Stimulated activated CD8-positive, alpha-beta memory T cell treated with anti-CD3 and anti-CD28 coated beads, Interleukin-7, amount 100 ng/mL, for 4 hours (primary cell): ENCODE measurements at places on chromosomes 12 and 14.

DNA sequence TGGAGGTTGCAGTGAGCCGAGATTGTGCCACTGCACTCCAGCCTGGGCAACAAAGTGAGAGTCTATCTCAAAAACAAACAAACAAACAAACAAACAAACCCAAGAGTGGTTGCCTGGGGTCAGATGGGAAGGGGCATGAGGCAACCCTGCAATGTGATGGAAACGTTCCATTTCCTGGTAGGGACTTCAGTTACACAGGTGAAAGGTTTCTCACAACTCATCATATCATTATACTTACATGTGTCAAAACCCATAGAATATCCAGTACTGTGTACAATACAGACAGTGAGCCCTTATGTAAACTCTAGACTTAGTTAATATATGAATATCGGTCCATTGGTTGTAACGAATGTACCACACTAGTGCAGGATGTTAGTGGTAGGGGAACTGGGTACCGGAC, 7.2 kb upstream of the KLC1 start:
- DNase-seq, result no peak

DNA sequence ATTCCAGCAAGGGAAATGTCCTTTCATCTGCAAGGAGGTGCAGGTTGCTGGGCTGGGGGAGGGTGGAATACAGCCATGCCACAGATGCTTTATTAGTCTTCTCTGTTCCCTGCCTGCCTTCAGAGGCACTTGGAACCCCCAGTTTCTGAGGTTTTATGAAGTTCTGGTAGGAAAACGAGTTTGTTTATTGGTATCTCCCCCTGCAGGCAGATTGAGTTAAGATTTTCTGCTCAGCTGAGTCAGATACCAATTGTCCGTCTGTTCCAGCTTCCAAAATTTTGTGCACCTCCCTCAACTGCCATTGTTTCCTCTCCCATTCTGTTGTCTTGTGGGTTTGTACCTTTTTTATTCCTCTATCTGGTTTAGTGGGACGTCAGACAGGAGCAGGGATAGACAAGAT, 155.6 kb downstream of the ETV6 start:
- DNase-seq, result no peak

DNA sequence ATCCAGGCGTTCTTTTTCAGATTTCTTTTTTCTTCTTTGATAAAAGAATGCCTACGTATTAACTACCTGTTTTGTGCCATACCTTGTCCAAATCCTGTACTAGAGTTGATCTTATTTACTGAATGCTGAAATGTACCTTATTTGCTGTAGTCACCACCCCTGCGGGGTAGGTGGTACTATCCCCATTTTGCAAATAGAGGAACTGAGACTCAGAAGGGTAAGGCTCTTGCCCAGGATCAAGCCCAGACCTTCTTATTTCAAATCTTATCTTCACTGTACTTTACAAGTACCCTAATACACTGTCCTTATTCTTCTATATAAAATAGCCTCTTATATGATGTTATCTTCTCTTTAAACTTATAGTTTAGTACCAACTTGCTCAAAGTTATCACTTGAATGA, 206.5 kb downstream of the SLC41A2 start:
- no peak for DNase-seq

GRCh38 chr12:104501115-104501514, 44.4 kb downstream of the CHST11 start:
- no peak for DNase-seq

- DNase-seq, result no peak
Measured at GRCh38 chr12:83985084-83985483, 927.5 kb downstream of the SLC6A15 start.

DNA sequence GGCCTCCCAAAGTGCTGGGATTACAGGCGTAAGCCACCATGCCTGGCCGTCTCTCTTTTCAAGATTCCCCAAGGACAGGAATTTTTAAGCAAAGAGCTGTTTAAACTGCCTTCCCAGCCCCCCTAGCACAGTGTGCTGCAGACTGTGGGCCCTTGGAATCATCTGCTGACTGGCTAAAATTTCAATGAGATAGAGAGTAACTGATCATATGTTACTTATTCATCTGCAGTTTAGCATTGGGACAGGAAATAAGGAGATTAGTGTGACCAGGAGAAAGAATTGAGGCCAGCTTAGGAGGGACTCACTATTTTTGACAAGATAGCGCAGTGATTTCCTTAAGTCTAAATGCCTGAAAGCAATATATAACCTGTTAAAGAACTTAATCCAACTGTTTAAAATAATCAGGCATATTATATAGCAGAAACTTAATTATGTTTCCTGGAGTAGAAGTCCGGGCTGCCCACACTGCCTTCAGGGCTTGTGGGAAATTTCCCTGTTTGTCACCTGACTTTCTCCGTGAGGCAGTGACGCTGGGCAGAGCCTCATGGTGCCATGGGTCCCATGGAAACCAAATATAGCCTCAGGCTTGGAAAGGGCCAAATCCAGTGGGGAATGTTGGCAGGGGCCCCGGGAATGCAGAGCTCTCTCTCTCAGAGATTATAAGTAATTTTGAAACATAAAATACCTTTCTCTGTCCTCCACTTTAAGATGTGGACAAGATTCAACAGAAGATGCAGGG, 22.8 kb upstream of the CEBPE start:
- no peak for DNase-seq

- no peak for DNase-seq
Measured at GRCh38 chr12:29879606-29880308, 96.0 kb upstream of the TMTC1 start.

DNA sequence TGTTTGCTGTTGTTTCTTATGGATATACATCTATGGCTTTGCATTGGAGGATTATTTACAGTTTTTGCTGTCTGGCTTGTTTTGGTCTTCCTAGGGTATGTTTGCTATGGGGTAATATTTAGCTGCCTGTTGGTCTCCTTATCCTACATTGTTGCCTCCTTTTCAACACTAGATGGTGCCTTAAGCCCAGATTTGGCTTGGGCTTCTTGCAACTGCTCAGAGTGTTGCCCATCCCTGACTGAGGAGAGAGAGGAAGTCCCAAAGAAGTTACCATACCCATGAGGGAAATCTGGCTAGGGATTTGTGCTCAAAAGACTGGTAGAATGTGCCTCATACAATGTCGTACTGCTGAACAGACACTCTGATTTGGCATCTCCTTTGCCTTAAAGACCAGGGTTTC, 94.6 kb upstream of the MUCL1 start:
- no peak for DNase-seq

GRCh38 chr12:96236221-96236822, 42.1 kb downstream of the ELK3 start:
- no peak for DNase-seq

GRCh38 chr14:91400696-91401095, 16.9 kb downstream of the CCDC88C start:
- DNase-seq, result no peak

DNA sequence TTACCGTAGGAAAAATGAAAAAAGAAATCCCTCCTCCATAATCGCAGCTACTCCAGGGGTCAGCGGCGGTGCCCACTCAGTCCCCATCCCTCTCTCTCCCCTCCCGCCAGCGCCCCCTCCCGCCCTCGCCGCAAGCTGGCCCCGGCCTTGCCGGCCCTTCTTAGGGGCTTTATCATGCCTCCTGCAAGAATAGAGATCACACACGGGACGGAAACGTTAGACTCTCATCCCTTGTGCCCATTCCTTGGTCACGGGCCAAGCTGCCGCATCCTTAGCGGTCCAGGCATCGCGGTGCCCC, 692 bp upstream of the COX14 start:
- DNase-seq, result no peak

DNA sequence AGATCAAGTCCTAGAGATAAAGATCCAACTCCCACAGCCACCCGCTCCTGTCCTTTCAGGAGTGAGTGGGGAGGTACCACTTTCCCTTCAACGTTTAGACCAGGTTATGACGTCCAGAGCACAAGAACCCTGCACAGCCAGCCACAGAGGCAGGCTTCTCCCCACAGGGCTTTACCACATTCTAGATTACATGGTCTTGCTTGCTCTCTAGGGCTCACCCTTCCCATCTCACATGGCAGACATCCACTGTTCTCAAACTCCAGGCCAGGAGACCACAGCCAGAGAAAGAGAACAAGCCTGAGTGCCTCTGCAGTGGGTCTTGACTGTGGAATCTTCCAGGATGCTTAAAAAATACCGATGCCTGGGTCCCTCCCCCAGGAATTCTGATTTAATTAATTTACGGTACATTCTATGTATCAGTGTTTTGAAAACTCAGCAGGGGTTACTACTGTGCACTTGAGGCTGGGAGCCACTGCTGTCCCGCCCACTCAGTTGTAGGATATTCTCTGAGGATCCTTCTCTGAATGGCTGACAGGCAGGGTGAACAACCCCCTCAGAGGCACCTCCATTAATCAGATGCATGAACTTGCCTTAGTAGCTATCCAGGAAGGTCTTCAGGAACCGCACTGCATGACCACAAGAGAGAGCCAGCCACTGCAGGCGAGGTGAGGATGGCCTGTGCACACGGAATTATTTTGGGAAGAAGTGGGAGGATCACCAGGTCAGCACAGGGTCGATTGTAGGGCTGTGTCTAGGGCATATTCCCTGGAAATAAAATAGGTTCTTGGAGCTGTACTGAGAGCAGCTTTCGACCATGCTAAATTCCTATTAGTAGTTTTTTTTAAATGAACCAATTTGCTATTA, 21.5 kb upstream of the SOCS2 start:
- no peak for DNase-seq

GRCh38 chr14:76844223-76844622, 18.0 kb downstream of the LRRC74A start:
- peak; percentile 43 for DNase-seq

- no peak for DNase-seq
Measured at GRCh38 chr12:117403586-117404139, 42.2 kb upstream of the NOS1 start.

- no peak for DNase-seq
Measured at GRCh38 chr12:130428116-130428515, 90.4 kb downstream of the PIWIL1 start.

GRCh38 chr14:38662781-38663180, 406.9 kb upstream of the CLEC14A start:
- DNase-seq, result no peak

DNA sequence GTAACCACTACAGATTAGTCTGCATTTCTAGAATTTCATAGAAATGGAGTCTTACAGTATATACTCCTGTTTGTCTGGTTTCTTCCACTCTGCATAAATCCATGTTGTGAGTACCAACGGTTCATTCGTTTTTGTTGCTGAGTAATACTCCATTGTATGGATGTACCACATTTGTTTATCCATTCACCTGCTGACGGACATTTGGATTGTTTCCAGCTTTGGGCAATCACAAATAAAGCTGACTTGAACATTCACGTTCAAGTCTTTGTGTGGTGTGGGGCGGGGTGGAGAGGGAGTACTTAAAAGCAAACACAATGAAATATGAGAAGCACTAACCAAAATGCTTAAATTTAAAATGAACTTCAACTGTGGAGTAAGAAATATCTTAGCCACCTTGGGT, 7.1 kb downstream of the HECTD4 start:
- no peak for DNase-seq

DNA sequence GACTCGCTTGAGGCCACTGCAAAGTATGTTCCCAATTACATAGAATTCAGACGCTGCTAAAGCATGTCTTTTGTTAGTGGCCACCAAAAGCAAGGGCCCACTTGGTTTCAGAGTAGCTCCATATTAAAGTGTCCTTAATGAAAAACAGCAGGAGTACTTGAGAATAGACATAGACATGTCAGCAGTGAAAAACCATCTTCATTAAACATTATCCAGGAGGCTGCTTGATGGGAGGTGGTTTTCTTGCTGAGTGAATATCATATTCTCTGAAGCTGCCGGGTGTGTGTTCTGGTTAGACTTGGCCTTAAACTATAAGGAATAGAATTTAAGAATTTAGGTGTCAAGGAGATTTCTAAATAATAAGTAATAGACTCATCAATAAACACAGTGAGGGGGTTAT, 79.5 kb upstream of the CCDC198 start:
- no peak for DNase-seq

- no peak for DNase-seq
Measured at GRCh38 chr12:49843876-49844437, 1.1 kb upstream of the BCDIN3D start.

DNA sequence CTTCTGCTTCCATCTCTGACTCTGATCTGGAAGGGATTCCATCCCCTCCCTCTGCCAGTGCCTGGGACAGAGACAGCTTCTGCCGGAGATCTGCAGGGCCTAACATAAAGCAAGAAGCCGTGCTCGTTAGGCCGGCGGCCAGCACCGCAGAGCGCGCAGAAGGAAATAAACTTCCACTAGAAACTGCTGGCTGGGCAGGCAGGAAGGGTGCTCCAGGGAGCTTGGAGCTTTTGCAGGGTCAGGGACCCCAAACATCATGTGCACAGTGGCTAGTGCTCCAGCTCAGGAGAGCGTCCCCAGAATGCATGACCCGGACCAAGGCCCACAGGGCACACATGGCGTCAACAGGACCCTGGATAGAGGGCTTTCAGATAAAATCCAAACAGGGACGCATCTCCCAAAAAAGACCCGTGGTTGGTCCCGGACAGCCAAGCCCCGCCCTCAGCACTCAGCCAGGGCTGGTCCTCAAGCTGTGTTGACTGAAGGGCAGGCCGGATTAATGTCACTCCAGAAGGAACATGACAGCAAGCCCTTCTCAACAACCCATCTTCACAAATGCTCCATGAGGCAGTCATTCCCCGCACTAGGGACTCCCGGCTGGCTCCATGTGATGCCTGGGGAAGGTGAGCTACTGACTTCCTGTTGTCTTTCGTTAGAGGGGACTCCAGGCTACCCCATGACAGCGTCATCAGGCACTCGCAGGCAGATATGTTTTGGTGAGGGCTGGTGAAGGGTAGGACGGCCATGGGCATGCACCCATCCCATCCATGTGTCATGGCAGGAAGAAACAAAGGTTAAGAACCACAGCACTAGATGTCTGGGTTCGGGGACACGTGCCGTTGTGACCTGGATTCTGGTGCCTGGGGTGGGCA, 121.5 kb downstream of the CALM1 start:
- DNase-seq, result no peak

DNA sequence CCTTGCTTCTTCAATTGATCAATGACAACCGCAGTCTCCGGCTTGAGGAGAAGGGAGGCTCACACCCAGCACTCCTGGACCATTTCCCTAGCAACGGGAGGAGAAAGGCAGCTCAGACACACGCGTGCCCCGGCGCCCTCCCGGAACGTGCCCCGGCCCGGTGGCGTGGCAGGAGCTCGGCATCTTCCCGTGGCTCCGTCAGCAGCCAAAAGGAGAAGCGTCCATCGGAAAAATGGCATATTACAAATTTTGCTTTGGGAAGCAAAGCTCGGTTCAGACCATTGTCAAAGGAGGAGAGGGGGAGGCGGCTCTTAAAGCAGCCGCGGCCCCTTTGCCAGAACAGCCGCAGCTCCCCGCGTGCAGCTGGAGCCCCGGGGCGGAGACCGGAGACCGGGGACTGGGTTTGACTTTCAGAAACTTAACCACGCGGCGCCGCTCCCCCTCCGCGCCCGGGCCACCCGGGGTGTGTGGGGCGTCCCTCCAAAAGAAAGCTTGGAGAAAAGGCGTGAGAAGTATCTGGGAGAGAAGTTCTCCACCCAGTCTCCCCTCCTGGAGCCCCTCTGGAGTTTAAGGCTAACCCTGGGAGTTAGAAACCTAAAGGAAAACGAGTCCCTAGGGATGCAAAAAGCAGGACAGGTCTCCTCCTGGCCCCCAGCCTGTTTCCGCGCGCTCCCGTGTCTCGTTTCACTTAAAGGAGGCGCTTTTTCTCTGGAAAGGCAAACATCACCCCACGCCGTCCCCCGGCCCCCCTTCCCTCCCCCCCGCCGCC, 545 bp downstream of the PPFIA2 start:
- DNase-seq, result no peak
